ENCODE measurements at places on chromosomes 12 and 14.

GRCh38 chr12:109716512-109717389, 3.1 kb downstream of the FAM222A start:
- DNase-seq: no peak

DNA sequence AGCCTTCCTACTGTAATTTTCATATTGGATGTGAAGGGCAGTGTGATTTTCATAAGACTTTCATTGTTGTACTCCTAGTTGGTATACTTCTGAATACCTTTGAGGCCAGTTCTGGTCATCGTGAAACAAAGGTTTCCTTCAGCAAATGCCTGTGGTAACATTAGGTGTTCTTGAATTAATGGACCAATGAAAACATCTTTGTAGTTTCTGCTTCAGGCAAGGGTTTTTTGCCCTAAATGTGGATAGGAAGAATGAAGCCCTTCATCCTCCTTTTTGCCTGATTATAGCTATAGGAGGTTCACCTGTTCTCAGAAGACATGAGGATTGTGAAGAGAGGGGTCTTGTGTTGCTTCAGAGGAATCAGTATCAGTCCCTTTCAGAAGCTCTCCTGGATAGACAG, 60.7 kb downstream of the PTPN11 start:
- no peak for DNase-seq

GRCh38 chr14:77000340-77001270, 27.9 kb downstream of the IRF2BPL start:
- no peak for DNase-seq

GRCh38 chr14:56342494-56342942, 224.3 kb downstream of the PELI2 start:
- DNase-seq: no peak

- DNase-seq: no peak
Observed at GRCh38 chr12:88562846-88563582, 17.3 kb downstream of the KITLG start.

DNA sequence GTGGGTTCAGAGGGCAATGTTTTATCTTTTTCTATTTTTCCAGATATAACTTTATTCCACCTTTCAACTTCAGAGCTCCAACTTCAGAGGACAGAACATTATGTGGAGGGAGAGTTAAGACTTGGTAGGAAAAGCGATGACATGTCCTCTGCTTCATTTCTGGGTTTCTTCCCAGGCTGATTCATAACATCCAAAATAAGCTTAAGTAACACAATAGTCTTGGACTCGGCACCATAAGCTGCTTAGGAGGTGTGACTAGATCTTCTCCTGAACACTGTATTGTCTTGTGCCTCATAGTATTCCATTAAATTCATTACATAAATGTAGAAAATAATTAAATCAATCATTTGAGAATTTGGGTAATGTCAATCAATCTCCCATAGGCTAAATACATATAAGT, 95.5 kb upstream of the PDE3A start:
- no peak for DNase-seq

DNA sequence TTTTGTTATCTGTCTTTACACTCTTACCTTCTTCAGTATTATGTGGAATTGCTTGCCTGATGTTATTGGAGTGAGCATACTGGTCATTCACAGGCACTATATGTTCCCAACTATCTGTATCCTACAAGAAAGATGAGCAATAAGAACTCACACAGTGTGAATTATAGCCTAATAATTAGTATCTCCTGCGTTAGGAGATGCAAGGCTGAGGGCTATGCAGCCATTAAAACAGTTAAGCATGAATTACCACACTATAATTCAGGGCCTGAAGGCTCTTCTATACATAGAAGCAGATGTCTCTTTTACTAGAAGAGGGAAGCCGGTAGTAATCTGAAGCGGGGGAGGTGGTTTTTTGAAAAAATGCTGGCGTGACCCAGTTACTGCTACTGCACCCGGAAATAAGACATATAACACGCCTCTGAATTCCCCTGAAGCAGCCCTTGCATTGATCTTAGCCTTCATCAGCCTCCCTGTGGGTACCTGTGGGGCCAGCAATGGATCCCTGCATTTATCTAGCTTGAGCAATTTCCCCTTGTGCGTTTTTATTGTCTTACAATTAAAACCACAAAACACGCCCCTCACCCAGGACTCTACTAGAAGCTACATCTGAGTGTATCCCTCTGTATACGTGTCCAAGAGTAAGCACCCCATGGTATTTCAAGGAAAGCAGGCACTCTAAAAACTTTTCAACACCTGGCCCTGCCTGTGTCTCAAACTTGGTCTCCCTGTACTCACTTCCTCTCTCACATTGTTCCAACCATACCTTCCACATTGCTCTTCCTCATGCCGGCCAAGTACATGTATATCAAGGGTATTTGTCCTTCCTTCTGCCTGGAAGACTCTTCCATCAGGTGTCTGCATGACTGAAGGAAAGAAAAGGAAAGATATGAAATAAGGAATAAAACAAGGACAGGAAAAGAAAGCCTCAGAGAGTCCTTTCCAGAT, 210.9 kb upstream of the ARID2 start:
- peak; percentile 78 for DNase-seq

DNA sequence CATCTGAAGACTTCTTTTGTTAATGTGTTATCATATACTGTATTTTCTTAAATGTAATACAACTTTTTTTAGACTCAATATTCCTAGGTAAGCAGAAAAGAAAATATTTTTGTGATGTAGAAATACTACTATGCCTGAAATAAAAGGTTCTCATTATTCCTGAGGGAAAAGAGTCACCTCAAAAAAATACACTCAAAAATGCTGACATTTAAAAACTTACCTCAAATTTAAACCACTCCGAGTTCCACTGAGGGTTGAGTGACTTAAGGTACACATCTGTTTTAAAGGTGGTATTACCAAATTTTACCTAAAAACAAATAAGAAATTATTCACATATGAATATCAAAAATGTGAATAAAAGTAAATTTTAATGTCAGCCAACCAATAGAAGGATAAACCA, 9.3 kb downstream of the C2CD5 start:
- no peak for DNase-seq

GRCh38 chr14:105508069-105508468, 17.0 kb downstream of the TEDC1 start:
- DNase-seq: no peak

GRCh38 chr12:83739607-83740006, 1052.9 kb downstream of the TMTC2 start:
- no peak for DNase-seq

GRCh38 chr14:22390824-22391461, 198.1 kb downstream of the DAD1 start:
- DNase-seq: no peak

DNA sequence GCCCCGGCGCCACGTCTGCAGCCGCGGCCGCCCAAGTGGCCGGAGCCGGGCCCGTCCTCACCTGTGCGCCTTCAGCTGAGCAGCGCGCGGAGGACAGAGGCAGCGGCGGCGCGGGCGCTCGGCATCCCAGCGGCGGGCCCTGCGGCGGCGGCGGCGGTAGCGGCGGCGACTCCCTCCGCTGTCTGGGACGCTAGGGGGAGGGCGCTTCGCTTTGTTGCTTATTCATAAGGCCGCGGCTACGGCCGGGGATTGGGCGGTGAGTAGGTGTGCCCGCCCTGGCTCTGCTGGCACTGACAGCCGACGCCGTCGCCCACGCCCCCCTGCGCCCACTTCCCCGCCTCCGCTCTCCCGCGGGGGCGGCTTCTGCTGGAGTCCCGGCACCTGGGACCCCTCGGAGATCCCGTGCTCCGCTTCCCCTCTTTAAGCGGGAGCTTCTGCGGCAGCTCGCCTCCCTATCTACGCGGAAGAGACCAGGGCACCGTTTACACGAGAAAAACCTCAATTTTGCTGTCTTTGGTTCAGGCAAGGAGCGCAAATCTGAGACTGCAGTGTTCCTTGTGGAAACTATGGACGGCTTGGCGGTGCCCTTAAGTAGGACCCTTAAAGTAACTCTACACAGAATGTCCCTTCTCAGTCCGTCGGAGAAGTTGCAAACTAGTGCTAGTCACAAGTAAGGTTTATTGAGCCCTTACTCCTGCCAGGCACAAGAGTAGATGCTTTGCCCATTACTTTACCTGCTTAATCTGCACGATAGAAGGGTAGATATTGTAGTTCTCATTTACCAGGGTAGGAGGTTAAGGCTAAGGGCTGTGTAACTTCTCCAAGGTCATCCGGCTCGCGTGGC, at the start of gene ARMH4:
Gene ARMH4 (minus strand): TSS at position 200 of the 844 bp plus-strand sequence. CDS start 12,855 bp downstream, outside the sequence.
- DNase-seq: peak; percentile 64

DNA sequence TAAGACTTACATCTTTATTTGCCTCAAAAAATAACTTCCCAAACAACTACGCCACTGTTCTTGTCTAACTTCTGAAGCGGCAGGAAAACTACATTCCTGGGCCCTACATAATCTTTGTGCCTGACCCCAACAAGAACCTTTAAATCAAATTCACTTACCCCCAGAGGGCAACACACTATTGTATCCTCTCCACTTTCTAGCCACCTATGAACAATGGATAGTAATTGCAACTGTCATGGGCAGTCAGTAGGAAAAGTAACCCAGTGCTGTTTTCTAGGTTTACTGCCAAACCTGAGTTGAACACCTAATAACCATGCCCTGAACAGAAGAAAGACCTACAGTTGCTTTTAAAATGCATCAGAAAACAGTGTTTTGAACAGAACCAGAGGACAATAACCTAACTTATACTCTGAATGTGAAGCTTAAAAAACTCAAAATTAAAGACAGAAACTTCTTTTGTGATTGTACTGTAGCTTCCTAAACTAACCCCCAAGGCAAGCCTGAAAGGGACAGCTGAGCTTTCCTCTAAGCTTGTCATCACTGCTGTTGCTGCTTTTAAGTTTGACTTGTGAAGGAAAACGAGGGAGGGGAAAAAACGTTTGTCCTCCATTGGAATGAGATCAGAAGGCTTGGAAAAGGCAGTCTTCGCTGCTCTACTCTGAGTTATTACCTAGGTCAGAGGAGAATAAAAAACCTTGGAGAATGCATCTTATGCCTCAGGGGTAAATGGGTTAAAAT, 195.7 kb downstream of the SOX5 start:
- no peak for DNase-seq

DNA sequence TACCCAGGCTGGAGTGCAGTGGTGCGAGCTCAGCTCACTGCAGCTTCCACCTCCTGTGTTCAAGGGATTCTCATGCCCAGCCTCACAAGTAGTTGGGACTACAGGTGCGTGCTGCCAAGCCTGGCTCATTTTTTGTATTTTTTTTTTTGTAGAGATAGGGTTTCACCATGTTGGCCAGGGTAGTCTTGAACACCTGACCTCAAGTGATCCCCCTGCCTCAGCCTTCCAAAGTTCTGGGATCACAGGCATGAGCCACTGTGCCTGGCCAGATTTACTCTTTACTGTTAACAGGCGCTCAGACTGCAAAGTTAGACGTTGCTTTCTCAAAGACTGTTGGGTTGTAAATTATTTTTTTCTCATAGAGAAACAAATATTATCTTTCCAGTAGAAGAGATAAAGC, 46.1 kb upstream of the LRRK2 start:
- no peak for DNase-seq

- no peak for DNase-seq
Observed at GRCh38 chr12:75660805-75661404, 149.5 kb upstream of the KRR1 start.

GRCh38 chr12:69987579-69988091, 162.6 kb downstream of the MYRFL start:
- no peak for DNase-seq

DNA sequence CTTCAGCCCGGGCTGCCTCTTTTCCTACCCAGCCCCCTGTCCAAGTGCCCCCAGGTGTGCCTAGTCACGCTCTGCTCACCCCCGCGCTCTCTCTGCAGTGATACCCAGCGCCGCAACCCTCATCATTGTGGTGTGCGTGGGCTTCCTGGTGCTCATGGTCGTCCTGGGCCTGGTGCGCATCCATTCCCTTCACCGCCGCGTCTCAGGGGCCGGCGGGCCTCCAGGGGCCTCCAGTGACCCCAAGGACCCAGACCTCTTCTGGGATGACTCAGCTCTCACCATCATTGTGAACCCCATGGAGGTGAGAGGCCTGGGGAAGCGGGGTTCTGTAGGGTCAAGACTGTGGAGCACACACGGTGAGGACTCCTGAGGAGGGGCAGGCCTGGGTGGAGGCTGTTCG, 27.2 kb downstream of the CLSTN3 start:
- no peak for DNase-seq

DNA sequence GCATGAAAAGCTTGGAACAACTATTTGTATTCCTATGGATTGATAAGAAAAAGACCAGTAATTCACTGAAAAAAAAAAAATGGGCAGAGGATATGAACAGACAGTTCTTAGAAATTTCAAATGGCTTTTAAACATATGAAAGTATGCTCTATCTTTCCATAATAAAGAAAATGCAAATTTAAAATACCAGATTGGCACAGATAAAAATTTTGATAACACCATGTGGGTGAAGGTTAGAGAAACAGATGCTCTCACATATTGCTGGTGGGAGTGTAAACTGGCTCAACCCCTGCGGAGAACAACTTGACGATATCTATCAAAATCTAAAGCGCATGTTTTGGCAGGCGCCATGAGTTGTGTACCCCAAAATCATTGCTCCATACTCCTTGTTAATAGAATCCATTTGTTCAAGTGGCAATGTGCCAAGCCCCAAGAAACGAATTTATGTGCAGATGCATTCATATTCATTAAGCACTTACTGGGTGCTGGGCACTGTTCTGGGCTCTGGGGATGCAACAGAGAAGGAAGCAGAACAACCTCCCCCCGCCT, 29.5 kb upstream of the TMPO start:
- DNase-seq: no peak

- no peak for DNase-seq
Observed at GRCh38 chr12:123748661-123749060, 13.4 kb upstream of the DNAH10 start.

- no peak for DNase-seq
Observed at GRCh38 chr12:98420461-98420860, 94.9 kb upstream of the TMPO start.

DNA sequence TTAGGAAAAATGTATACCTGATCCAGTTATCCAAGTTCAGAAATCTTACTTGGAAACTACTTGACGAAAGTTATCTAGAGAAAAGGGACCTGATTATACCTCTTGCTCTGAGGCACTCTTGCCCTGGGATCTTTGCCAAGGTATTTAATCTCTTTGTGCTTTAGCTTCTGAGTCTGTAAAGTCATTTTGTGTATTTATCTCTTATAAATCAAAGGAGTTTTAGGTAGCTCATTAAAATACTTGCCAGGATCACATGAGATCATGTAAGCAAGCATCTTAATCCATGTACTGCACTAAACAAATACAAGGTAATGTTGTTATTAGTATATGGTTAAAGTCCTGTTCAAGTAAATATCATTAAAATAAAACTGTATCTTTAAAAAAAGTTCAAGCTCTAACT, 147.5 kb downstream of the IPO8 start:
- DNase-seq: no peak

DNA sequence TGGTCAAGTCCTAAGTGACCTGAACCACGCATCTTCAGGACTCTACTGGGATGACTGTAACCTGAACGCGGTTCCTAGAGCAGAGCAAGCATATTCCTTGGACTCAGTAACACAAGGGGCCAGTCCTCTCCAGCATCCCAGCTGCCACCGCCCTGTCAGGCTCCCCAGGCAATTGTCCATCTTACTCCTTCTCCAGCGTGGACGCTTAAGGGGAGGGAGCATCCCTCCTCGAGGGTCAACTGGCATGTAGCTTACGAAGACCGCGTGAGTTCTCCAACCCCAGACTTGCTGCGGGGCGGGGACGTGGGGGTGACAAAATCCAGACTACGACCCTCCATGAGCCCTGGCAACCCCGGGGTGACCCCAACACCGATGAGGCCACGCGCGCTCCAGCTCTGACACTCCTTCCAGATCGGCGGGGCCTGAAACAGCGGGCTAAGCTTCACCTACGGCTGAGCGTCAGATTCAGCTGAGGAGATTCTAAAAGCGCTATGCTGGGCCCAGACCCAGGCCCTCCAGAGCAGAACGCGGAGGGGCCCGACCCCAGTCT, 846 bp upstream of the MTHFD1 start:
- no peak for DNase-seq

- no peak for DNase-seq
Observed at GRCh38 chr12:106096376-106096775, 42.4 kb downstream of the NUAK1 start.
